Hematopoietic multipotent progenitor cell treated with erythropoietin and hydrocortisone succinate and interleukin-3 and kit ligand, for 6 days (in vitro differentiated cells): ENCODE measurements at places on chromosomes 5 and 9.

- no peak for DNase-seq
These were observed 153.7 kb downstream of the TMEM232 start for GRCh38 chr5:110572729-110573128.

- DNase-seq = no peak
These were observed 25.8 kb upstream of the IFNA14 start for GRCh38 chr9:21265421-21266189.

DNA sequence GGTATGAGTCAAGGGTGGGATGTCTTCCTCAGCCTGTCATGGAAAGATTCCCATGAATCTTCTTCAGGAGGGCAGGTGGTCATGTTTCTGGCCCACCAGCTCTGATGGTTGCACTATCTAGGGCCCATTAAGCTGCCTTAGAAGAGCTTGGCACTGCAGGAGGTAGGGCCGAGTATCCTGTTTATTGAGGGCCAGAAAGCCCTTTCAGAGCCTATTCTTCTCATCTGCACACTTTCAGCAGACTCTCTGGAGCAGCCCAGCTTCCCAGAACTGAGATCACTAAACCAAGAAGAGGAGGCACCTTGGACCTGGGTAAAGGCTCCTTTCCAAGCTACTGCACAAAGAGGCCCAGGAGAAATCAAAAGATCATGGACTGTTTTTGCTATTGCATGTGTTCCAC lies 146.5 kb downstream of the MTX3 start:
- DNase-seq = no peak

DNA sequence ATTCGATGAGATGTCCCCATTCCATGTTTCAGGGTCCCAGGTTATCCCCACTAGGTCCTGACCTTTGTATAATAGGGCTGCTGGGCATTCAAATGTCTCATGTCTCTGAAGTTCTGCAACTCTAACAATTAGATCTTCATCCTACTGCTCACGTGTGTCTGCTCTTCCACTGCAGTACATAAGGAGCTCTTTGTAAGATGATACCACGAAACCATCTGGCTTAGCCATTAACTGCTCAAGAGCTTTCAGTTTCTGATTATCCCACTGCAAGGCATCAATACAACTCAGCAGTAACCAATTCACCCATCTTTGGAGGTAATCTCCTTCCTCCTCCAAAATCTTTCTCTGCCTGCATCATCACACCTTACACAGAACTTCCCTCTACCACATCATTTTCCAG lies 49.9 kb upstream of the PPP2CA start:
- no peak for DNase-seq

DNA sequence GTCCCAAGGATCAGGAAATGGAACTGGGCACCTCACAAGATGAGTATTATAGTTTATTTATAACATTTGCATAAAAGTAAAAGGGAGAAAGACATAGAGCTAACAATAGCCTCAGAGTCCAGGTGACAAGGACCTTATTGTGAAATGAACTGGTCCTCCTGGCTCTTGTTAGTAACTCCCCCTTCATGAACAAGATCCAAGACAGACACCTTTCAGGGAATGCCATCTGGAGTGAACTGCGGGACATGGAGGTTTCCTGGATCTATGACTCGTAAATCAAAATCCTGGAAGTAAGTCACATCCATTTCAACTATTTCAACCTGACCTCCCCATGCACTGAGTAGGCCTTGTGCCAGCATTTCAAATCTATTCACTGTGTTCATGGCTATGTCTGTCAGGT lies 129.5 kb upstream of the GAS1 start:
- no peak for DNase-seq

GRCh38 chr9:76634356-76635054 lies 129.7 kb upstream of the PCA3 start:
- peak; percentile 74 for DNase-seq

- DNase-seq = peak; percentile 75
These were observed 232.6 kb downstream of the MAST4 start for GRCh38 chr5:66828548-66829357.

DNA sequence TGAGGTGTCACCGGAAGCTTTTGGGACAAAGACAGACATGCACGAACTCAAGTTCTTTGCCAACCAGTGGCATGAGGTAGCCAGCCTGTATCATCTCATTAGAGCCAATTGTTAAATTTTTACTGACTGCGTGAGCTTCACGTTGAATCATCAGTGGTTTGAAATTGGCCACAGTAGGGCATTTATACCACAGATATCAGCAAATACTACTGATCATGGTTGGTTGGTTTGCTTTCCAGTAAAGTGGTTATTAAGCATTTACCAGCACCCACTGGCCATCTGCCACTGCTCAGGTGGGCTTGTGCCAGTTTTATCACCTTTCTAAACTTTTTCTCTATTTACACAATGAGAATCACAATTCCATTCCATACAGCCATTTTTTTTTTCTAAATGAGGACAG lies 28.4 kb upstream of the SHC3 start:
- DNase-seq = no peak

DNA sequence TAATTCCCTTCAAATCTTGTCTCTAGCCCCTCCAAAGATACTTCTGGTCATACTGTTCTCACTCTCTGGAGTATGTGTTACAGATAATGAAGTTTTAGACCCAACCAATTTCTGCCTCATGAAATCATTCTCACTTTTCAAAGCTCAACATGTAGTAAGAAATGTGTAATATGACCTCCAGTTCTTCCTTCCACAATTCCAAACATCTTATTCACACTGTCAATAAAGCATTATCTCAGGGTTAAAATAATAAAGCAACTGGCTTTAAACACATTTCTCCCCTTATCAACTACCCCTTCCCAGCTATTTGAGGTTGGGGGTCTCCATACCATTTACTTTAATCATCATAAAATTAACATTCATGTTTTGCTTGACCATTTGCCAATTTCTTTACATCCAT lies 654.1 kb downstream of the RAB3C start:
- DNase-seq = no peak

GRCh38 chr9:129289131-129289731 lies 111.2 kb upstream of the IER5L start:
- no peak for DNase-seq

GRCh38 chr9:135220601-135221575 lies 133.4 kb downstream of the OLFM1 start:
- no peak for DNase-seq

- DNase-seq = no peak
These were observed 28.4 kb upstream of the FAM120A start for GRCh38 chr9:93422977-93423616.

- DNase-seq = no peak
These were observed 867.7 kb downstream of the NR2F1-AS1 start for GRCh38 chr5:92713335-92713743.

DNA sequence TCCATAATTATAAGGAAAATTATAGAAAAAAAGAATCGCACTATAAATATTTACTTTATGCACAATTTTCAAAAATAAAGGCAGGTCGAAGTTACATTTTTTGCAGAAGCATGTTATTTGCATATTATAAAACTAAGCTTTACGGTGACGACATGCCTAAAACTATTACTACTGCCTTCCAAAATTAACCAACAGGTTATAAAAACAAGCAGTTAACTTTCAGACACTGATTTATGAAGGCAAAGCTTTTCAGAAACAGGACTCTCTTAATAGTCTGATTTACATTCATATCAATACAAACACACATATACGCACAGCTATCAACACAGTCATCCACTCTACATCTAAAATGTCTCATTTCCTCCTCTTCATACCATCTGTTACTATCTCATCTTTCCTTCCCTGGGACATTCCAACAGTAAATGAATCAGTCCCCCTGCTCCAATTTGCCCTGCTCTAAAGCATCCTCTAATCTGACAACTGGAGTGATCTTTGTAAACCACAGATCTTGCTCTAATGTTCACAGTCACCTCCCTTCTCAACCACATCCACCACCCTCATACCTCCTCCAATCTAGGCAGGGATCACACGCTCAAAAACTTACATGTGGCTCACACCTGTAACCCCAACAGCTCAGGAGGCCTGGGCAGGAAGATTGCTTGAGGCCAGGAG lies 21.6 kb downstream of the FBXW11 start:
- DNase-seq = peak; percentile 26

DNA sequence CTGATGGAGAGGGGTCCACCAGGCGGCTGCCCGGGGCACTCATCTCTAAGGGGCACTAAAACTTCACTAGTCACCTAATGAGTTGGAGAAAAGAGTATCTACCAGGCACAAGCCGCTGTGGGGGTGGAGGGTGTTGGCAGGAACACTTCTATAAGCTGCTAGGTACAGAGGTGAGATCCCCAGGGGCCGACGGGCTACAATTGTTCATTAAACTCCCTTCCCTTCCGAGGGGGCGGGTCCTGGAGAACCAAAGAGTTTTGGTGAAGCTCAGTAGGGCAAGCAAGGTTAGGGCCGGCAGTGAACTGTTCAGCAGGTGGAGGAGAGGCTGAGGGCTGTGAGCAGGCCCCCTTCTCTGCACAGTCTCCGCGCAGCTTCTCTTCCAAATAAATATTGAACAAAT lies 78.7 kb upstream of the ARAP3 start:
- DNase-seq = no peak

GRCh38 chr5:44774279-44774880 lies 34.4 kb upstream of the MRPS30 start:
- peak; percentile 73 for DNase-seq

- DNase-seq = peak; percentile 12
These were observed 33.5 kb upstream of the TMEM252 start for GRCh38 chr9:68574150-68574549.

- DNase-seq = no peak
These were observed 497.1 kb upstream of the EDIL3 start for GRCh38 chr5:84881737-84882136.

- peak; percentile 64 for DNase-seq
These were observed 597 bp downstream of the NFIL3 start for GRCh38 chr9:91422758-91423711.

DNA sequence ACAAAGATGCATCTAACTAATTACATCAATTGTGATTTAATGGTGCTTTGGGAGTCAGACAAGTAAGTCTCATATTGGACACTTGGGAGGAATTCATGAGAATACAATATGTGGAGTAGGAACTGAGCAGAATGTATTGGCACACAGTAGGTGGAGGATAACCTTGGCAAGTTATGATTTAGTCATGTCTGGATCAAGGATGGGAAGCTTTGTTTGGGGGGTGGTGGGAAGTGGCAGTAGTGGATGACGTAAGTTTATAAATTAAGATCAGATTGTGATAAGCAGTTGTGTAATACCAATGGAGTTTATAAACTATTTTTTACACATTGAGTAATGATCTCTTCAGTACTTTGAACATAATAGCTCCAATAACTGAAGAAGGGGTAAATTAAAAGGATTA lies 67.0 kb downstream of the SGCD start:
- DNase-seq = no peak

DNA sequence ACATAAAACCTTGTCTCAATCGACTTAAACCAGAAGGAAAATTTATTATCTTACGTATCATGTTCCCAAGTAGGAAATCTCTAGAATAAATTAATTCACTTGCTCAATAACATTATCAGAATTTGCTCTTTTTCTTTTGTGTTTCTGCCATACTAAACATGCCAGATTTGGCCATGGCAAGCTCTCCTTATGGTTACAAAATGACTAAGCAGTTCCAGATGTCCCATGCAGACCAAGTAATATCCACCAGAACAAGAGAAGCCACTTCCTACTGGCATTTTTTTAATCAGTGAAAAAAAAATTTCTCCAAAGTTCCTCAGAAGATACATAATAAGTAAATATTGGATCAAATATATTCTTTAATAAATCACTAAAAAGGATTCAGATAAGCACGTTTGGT lies 25.2 kb upstream of the ADAMTS6 start:
- DNase-seq = peak; percentile 8

GRCh38 chr9:133257465-133257956 lies 17.5 kb downstream of the ABO start:
- DNase-seq = peak; percentile 47

- no peak for DNase-seq
These were observed 188.3 kb upstream of the ZNF618 start for GRCh38 chr9:113687680-113688371.

GRCh38 chr5:18393565-18394442 lies 759.5 kb downstream of the TAF11L14 start:
- peak; percentile 66 for DNase-seq

GRCh38 chr9:20495098-20495497 lies 127.2 kb downstream of the MLLT3 start:
- DNase-seq = no peak

DNA sequence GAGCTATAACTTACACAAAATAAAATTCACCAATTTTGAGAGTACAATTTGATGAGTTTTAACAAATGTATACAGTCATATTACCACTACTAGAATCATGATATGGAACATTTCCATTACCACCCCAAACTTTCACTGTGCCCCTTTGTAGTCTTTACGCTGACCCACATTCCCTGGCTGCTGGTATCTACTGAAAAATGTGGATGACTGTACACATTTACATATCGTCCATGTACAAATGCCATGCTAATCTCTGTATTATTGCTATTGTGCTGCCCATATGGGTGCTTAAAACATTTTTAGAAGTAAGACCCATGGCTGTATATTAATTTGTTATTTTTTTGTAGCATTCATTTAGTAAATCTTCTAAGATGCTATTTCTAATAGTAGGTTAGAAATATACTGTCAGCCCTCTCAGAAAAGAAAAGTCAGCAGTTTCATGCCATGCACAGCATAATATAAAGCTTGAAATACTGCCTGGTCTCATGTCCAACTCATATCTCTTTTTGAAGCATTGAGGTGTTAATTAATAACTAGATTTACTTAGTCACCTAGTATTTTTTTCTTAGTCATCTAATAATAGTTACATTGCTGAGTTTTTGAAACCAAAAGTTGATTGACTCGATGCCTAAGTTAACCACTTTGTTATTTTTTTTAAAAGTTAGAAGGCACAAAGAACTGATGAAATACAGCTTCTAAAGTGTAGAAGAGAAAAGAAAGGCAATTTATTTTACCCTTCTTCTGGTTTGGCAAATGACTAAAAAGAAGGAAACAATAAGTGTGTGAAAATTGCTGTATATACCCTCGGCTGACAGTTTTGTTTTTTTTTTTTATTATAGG lies 188.3 kb upstream of the MEF2C start:
- no peak for DNase-seq

DNA sequence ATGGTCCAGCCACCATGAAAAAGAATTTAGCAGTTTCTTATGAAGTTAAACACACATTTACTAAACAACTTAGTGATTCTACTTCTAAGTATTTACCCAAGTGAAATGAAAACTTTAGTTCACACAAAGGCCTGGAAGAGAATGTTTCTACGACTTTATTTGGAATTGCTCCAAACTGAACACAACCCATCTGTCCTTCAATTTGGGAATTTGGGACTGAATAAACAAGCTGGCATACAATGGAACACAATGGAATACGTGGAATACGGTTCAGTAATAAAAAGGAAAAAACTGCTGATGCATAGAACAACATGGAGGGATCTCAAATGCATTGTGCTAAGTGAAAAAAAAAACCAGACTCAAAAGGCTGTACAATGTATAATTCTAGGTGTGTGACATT lies 44.6 kb upstream of the BASP1 start:
- no peak for DNase-seq

GRCh38 chr5:111278858-111279504 lies 54.8 kb downstream of the CAMK4 start:
- peak; percentile 80 for DNase-seq
